CMK (cell line): ENCODE measurements at places on chromosomes 1 and 21.

DNA sequence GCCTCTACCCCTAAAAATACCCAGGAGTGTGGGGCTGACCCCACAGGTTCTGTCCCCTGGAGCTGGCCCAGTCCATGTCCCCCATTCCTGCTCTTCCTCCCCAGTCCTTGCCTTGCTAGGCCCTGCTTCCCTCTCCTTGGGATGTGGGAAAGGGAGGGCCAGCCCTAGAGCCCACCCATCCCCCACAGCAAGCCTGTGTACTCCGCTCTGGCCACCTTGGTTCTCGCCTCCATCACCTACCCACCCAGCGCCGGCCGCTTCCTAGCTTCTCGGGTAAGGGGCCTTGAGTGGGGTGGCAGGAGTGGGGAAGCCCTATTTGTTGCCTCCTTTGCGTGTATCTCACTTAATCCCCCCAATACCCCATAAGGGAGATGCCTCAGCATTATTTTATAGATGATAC lies 6.7 kb downstream of the CLCNKB start:
- no peak for DNase-seq

GRCh38 chr1:50976111-50976889 lies 6.3 kb downstream of the CDKN2C start:
- no peak for DNase-seq

- DNase-seq = no peak
Observed at GRCh38 chr1:152415454-152416227, 1.6 kb upstream of the CRNN start.

DNA sequence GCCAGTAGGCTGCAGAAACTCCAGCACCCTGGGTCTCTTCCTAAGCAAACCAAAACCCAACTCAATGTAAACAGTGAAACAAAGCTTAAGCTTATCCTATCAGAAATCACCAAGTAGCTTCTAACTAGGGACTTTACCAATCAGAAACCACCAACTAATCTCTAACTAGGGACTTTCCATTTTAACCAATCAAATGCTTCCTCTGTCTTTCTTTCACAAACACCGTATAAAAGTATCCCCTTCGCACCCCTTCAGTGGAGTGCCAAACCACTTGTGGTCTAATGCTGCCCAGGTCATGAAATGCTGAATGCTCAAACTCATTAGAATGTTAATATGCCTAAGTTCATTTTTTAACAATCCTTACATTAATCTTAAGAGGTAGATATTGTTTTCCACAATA lies 250.5 kb upstream of the DUSP10 start:
- no peak for DNase-seq

GRCh38 chr1:202648605-202649226 lies 61.5 kb downstream of the SYT2 start:
- no peak for DNase-seq

DNA sequence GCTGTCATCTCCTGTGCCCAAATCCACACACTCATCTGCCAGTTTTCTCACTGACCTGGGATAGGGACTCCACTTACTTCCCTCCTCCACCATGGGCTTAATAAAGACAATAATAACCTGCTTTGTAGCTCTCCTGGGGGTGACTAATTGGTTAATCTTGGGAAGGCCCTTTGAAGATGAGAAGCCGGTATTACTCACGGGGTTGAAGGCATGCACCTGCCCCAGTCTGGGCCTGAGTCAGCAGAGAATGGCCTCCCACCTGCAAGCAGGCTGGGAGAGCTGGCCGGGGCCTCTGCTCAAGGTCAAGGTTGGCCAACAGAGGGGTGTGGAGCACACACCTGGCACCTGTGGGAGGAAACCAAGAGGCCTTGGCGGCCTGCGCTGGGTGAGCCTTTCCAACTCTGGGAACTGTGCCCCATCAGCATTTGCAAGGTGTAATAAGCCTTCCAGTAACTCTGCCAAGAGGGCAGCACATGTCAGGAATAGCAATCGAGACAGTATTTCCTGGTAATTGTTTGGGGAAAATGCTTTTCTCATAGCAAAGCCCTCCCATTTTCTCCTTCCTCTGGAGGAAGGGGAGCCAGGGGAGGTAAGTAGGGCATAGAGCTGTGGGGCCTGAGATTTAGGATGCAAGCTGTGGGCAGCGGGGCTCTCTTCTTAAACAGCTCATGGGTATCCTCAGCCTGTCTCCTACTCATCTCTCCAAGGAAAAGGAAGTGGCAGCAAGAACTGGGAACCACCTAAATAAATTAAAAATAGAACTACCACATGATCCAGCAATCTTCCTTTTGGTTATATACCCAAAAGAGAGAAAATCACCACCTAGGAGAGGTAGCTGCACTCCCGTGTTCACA lies 49.0 kb downstream of the TOMM20 start:
- DNase-seq = no peak

DNA sequence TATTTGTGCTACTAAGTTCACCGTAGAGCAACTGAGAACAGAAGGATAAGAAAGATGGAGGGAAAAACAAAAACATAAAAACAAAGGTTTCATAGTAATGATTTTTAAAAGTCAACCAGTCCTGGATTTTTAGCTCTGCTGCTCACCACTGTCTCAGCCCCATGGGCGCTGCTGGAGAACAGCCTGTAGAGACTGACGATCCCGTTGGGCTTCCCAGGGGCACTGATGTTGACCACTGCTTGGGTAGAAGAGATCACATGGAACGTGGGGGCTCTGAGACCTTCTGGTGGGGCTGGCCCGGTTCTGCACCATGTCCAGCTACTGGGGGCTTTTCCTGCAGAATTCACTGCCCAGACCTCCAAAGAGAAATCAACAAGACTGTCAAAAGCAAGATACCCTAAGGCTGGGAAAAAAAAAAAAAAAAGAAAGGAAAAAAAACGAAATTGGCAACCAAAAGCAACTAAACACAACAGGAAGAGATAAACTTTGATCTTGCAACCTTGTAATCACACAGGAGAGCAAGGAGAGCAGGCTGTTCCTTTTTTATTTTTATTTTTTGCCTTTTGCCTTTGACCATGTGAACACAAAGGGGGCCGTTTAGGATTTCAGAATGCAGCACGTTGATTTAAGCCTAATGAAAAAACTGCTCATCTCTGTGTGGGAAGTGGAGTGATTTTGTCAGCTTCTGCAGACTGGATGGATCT lies 83.5 kb downstream of the KCTD3 start:
- DNase-seq = no peak

DNA sequence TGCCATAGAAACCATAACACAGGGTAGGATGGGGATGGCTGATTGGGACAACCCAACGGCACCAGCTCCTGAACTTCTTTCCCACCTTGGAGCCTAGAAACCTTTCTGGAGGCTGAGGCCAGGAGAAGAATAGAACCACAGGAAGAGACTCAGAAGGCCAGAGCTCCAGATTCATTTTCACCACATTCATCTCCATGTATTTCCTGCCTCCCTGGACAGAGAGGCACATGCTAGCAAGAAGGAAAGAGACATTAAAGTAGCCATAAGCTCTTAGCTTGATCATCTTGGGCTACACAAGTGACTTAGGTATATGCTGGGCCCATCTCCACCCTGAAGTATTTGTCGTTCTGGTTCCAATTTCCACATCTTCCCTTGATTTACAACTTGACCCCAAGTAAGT lies 44.1 kb downstream of the PLXNA2 start:
- DNase-seq = no peak

GRCh38 chr1:185894791-185895190 lies 160.6 kb downstream of the HMCN1 start:
- DNase-seq = no peak

DNA sequence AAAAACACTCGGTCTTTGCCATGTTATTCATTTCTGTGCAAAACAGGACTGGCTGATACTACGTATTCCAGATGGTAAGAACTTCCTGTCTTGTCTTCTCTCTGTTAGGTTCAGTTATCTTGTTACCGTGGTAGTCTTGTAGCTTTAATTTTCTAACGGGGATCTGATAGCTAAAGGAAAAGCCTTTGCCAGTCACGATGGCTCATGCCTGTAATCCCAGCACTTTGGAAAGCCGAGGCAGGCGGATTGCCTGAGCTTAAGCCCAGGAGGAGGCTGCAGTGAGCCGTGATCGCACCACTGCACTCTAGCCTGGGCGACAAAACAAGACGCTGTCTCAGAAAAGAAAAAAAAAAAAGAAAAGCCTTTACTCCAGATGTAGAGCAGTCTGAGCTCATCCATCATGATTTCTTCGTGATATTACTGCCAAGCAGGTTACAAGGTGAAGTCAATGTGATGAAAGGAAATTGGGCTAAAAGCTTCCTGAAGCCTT lies 11.1 kb upstream of the MSTO1 start:
- peak; percentile 8 for DNase-seq

- DNase-seq = no peak
Observed at GRCh38 chr1:236341298-236341697, 52.8 kb upstream of the EDARADD start.

- DNase-seq = no peak
Observed at GRCh38 chr1:156502391-156502893, 1.9 kb upstream of the MEF2D start.

DNA sequence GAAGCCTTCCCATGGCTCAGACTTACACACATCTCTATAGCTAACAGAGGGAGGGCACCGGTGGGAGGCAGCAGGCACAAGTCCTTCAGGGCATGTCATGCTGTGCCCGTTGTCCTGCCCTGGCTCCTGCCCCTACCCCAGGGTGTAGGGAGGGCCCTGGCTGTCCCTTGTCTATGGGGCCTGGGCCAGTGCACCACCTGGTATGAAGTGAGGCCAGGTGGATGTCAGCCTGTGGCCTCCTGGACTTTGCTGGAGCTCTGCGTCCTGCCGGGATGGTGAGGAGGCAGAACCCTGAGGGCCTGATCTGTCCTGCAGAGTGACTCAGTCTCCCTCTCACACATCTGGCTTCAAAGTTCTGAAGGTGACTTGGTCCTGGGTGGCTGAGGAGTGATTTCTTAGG lies 47.3 kb upstream of the GPR37L1 start:
- no peak for DNase-seq

DNA sequence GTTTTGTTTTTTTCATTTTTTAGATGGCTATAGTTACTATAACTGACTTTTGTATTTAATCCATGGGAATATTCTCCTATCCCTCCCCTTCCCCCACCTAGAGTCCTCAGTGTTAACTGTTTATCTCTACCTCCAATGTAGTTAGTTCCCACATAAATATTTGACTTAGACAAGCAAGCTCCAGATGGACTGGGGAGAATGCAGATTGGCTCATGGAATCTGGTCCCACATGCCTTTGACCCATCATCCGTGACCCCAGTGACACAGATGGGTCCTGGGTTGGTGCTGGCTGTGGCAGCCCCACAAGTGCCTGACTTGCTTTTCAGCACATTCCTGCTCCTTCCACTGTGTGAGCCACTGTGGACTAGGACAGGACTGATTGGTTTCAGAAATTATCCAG lies 41.8 kb downstream of the ATP2B4 start:
- no peak for DNase-seq

GRCh38 chr21:33402001-33402979 lies 923 bp upstream of the IFNGR2 start:
- DNase-seq = peak; percentile 29

- no peak for DNase-seq
Observed at GRCh38 chr1:197598935-197599334, 176.3 kb downstream of the DENND1B start.

DNA sequence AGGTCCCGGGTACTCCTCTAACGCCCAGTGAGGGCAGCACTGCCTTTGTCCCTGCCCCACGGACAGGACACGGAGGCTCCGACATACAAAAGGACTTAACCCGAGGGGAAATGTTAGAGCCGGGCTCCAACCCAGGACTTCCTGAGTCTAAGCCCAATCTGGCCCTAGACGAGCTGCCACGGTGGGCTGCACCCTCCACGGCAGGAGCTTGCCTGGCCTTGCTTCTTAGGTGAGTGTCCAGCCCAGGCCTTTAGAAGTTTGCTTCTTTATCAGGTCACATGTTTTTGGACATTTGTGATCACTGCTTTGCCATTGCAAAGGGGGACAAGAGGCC lies 11.0 kb upstream of the TMEM200B start:
- no peak for DNase-seq

GRCh38 chr1:93526431-93526830 lies 78.5 kb downstream of the FNBP1L start:
- no peak for DNase-seq

- DNase-seq = no peak
Observed at GRCh38 chr1:109513110-109513710, 3.7 kb upstream of the AMIGO1 start.

- no peak for DNase-seq
Observed at GRCh38 chr1:198498103-198498385, 42.4 kb downstream of the ATP6V1G3 start.
